ENCODE measurements at places on chromosomes 2 and 18.

DNA sequence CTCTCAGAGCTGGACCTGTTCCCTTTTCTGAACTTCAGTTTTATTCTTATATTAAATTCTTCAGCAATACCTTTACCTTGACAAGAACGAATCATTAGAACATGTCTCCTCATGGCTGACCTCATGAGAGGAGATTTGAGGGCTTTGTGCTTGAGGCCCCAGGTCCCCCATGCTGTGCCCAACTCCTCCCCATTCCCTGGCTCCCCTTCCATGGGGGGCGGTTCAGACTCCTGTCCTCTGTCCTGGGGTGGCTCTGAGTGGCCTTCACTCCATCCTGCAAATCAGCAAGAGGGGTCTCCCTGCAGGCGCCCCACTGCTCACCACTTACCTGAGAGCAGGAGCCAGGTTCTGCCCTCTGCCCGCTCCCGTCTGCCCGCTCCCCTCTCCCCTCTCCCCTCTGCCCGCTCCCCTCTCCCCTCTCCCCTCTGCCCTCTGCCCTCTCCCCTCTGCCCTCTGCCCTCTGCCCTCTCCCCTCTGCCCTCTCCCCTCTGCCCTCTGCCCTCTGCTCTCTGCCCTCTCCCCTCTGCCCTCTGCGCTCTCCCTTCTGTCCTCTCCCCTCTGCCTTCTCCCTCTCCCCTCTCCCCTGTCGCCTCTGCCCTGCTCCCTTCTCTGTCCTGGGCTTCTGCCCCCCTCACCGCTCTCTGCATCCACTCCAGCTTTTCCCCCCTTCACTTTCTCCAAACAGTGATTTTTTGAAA, 98.7 kb upstream of the ALKAL2 start:
- no peak for DNase-seq

- DNase-seq, result no peak
Observed at GRCh38 chr18:76456018-76456750, 38.9 kb downstream of the ZNF516 start.

DNA sequence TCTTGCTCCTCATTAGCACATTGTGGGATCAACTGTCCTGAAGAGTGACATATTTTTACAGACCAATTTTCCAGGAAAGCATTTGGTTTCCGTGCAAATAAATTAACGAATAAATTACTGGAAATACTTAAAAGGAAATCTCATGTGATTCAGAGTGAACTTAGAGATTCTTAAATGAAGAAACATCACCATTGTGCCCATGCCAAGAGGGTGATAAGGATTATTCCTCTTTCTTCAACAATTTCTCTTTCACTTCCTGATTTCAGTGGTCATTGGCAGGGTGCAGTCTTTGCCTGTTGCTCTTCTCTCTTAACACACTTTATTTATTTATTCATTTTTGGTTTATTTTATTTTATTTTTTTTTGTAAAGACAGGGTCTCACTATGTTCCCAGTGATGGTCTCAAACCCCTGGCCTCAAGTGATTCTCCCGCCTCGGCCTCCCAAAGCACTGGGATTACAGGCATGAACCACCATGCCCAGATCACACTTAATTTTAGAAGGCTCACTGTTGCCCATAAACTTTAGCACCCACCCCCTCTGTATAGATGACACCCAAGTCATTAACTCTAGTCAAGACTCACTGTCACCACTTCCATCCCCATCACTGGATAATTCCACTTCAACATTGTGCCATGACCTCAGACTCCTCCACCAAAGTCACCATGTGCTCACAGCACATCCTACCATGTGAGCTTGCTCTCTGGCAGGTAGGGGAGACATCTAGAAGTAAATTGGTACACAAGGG, 92.6 kb upstream of the CERS6 start:
- no peak for DNase-seq

- DNase-seq, result no peak
Observed at GRCh38 chr2:197803033-197803444, 1.4 kb upstream of the PLCL1 start.

DNA sequence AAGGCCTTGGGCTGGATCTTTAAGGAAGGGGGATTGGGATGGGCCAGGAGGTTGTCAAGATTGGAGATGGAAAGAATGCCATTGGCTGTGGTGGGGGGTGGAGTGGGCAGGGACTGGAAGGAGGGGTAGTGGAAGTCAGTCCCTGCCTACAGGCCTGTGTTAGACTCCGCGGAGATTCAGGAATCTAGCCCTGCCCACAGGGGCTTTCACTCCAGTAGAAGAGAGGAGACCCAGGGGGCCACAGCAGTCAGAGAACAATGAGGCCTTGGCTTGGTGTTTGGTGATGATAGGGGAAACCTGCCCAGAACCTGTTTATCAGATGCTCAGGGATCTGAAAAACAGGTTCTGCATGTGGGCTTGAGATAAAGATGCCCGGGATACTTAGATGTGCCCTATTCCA, 6.1 kb downstream of the STEAP3 start:
- DNase-seq, result no peak

DNA sequence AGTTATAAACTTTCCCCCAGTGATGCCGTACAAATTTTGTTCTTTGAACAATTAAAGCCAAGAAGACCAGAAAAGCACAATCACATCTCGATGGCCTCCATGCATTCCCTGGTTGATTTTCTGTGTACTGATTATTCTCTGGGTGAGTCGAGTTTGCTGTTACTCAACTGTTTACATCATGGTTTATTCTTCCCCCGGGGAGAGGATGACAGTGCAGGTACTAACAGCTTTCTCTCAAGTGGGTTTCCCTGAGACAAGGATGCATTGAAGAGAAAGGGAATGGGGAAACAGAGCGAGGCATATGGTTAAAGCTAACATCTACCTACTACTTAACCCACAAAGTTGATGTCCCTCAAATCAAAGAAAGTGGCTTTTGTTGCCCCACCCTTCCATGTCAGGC, 410.8 kb upstream of the FANCL start:
- DNase-seq, result no peak

GRCh38 chr18:136433-136832, 21.9 kb upstream of the USP14 start:
- DNase-seq, result no peak

GRCh38 chr2:230873661-230874401, 9.1 kb downstream of the ITM2C start:
- no peak for DNase-seq

DNA sequence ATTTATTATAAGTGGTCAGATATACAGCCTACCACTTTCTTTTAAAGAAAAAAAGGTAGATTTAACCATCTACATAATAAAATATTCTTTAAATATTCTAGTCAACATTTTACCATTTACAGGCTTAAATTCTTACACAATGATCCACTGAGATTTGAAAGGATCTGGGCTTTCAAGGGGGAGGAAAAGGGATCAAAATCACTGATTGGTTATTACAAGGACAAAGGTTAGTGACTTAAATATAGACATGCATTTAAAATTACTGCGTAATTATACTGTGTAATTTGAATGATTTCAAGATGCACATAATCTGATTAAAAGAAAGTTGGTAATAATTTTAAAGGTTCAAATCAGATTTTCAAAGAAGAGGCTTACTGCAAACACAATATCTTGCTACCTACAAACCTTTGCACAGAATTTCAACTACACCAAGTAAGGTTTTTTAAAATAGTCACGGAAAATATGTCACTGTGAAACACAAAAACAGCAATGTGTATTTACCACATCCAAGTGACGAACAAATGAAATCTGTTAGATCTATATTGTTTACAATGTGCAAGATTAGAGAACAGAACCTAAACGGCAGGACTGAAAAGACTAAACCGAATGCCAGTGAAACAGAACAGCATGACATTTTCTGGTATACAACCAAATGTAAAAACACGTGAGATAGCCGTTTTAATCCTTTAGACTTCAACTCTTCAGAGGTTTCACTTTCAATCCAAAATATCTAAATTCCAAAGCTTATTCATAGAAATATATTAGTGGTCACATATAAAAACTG, 40.8 kb downstream of the RTN4 start:
- DNase-seq, result no peak

GRCh38 chr18:5879479-5879882, 15.8 kb downstream of the TMEM200C start:
- no peak for DNase-seq

DNA sequence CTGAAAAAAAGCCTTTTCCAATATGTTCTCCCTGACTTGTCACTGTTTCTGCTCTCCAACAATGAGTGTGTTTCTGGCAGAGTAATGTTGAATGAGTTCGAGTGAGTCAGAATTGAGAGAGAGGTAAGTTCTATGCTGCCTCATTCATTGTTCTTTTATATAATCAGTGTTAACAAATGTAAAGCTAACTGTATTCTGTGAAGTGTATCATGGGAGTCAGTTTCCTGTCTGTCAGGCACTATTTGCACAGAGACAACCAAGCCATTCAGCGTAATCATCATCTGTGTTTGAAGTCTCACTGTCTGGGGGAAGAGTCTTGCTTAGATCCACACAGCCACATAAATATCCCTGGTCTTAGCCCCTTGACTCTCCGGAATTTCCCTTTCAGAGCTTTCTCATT, 22.0 kb upstream of the UPP2 start:
- no peak for DNase-seq

DNA sequence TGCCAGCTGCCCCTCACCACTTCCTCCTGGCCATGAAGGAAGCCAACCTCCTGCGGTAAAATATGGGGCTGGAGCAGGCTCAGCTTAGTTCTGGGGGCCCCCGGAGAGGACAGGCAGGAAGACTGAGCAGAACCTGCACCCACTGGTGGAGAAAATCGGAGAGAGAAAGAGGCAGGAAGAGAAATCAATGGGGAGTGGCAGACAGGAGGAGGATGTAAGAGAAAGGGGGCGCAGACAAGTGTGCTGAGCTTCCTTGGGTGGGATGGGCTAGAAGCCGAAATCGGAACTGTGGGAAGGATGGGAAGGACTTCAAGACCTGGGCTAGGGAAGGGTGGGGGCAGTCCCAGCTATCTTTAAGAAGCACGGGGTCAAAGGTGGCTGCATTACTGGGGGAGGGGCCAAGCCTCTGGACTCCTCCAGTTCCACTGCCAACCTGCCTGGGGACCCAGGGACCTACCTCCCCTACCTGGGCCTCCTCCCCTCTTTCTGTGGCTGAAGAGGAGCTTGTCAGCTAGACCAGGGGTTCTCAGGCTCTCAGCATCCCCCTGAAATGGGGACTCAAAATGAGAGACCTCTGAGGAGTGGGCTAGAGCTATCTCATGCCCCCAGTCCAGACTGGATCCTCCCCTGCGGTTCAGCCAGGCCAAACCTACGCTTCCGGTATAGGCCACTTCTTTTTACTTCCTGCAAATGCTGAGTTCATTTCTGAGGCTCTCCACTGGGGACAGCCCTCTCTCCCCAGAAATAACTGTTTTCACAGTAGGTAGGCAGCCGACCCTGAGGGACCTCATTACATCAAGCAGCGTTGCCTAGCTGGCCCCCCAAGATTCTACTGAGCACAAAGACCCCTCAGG, 33.6 kb upstream of the B3GNT7 start:
- no peak for DNase-seq

Data from neuronal stem cell (in vitro differentiated cells).